GM23338 (cell line): ENCODE measurements at places on chromosomes 6 and 20. TPM values are rescaled to one million over a fixed set of nuclear protein-coding genes. Genes with fewer than 3 reads are reported as not detected.

BMP5 gene
- 0.06 and 0.14 TPM in 2 replicates for polyA plus RNA-seq

DNA sequence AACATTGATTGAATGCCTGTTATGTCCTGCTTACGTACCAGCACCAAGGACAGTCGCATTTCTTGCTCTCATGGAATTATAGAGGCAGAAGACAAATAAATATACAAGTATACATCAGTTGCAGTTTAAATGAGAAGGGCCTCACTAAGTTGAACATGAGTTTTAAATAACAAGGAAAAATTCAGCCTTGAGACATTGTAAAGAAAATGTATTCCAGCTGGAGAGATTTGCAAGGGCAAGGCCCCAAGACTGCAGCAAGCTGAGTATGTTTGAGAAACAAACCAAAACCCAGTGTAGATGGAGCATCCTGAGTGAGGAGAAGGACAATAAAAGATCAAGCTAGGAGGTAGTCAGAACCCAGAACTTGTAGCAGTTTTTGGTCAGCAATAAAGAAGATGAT lies 123.2 kb upstream of the BMP5 start:
- DNase-seq, result no peak

MCHR2 gene
- polyA plus RNA-seq, result not detected in 2 replicates

ELOVL2 gene
- 1.2 TPM in 2 replicates for polyA plus RNA-seq

CDS2 gene
- polyA plus RNA-seq, result 16.8 and 17.5 TPM in 2 replicates

- no peak for DNase-seq
These were observed 85.4 kb downstream of the CD40 start for GRCh38 chr20:46203510-46203837.

GRCh38 chr6:158409451-158409850 lies 97.2 kb downstream of the TULP4 start:
- no peak for DNase-seq

- DNase-seq, result no peak
These were observed 364.3 kb upstream of the PTCHD4 start for GRCh38 chr6:48475275-48475674.

GRCh38 chr6:25165177-25165576 lies 114.0 kb upstream of the CARMIL1 start:
- no peak for DNase-seq

DNA sequence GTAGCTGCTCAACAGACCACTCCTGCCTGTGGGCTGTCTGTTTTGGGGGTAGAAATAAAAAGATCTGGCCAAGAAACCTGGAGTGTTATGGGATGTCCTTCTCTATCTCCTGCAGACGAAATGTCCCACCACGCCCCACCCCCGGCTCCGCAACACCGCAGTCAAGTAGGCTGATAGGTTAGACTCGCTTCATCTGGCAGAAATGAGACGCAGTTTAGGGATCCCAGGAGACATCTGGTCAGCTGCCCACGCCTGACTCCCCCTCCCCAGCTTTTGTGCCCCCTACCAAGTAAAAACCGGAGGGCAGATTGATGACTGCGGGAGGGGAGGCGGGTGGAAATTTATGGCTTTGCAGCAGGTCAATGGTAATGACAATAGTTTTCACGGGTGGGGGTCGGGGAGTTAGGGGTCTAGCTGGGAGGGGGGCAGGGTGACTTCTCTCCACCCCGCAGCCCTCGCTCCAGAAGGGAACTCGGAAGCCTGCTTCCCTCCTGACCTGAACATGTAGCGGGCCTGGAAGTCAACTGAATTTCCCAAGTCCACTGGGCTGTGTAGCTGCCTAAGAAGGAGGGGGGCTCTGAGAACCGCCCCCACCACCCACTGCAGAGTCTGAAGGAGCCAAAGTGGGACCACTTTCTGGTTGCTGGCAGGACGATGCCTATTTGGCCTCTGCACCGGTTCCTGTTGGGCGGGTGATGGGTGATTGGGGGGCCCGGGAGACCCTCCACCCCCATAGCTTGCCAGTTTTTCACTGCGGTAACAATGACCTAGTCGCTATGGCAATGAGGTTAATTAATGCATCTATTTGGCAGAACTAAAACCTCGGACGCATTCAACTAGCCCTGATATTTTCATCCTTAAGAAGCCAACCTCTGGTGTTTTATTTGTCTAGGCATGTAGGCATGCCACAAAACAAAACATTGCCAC lies 25.7 kb downstream of the PMEPA1 start:
- no peak for DNase-seq

LINC00237 gene
- polyA plus RNA-seq, result 2.0 and 2.6 TPM in 2 replicates

MAFB gene
- polyA plus RNA-seq, result 2.3 and 2.5 TPM in 2 replicates

GRCh38 chr6:23456396-23456795 lies 669.6 kb upstream of the NRSN1 start:
- no peak for DNase-seq

DNA sequence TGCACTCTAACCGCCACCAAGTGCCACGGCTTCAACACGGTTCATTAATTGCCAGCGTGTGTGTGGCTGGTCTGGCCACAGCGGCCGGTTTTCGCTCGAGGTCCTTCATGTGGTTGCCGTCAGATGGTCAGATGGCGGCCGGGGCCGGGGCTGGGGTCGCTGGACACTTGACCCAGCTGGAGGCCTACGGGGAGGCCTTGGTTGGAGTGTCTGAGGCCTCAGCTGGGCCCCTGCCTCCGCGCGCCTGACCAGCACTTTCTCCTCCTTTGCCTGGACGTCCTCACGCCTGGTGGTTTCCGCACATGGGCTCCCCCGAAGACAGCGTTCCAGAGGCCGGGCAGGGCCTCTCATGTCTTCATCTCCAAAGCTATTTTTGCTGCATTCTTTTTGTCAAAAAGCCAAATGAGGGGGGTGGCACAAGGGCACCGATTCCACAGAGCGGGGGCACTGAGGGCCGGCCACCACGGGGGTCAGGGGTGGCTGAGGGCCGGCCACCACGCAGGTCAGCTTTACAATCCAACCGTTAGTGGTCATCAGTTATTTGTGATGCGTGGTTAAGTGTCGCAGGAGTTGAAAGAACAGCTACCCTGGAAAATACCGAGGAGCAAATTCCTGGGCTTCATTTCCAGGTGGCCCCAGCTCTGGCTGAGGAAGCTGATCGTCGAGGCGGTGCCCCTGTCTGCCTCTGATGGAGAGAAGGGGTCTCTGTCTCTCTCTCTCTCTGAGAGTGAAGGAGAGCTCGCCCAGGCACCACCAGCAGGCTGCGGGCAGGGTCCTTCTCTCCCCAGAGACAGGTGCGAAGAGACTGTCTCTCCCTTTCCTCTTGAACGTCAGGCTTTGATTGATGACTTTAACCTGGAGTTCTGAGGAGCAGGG lies 50.5 kb upstream of the FRMD1 start:
- DNase-seq, result no peak

DNA sequence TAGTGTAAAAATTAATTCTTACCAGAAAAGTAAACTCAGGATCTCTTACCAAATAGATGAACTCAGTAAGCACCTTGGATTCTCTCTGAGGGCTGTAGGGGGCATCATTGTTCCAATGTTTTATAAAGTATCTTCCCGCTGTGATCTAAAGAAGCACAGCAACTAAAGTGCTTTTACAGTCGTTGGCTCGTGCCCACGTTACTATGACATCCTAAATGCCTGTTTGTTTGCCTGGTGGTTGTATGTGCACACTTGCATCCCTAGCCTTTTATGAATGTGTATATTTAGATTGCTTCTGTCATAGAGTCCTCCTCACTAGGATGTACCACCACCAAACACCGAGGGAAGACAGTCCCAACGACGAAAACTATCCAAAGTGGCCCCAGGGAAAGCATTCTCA lies 34.5 kb downstream of the SLX4IP start:
- peak; percentile 88 for DNase-seq

SLC22A16 gene
- polyA plus RNA-seq, result 0.24 and 0.37 TPM in 2 replicates

RSPH3 gene
- polyA plus RNA-seq, result 2.8 and 3.9 TPM in 2 replicates

RAMACL gene
- polyA plus RNA-seq, result 0.61 and 0.68 TPM in 2 replicates

- no peak for DNase-seq
These were observed 155.3 kb downstream of the ZMYND8 start for GRCh38 chr20:47201074-47201730.

- peak; percentile 48 for DNase-seq
These were observed 157.5 kb downstream of the BMP7 start for GRCh38 chr20:57108742-57109570.

- no peak for DNase-seq
These were observed 8.0 kb downstream of the PNISR start for GRCh38 chr6:99416892-99417767.

- no peak for DNase-seq
These were observed 34.5 kb downstream of the TPD52L1 start for GRCh38 chr6:125188037-125188436.

DNA sequence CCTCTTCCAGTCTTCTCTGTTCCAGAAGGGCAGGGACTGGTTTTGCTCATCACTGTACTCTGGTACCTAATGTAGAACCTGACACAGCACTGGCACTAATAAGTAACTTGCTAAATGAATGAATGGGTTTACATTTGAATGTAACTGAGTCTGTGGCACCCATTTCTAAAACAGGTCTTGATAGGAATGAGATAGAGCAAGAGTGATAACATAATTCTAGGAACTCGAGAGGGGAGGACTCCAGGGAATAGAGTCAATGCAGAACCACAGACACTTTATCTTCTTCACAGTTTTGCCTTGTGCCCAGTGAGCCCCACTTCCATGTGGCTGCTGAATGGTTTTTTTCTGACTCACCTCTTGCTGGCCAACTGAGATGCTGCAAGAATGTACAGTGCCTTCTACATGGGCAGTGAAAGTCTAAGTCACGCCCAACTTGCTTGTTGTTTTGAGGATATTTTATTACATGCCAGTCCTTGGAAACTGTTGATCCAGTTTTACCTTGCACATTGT lies 61.1 kb downstream of the TBC1D7 start:
- DNase-seq, result no peak

GRCh38 chr20:35699957-35700624 lies 886 bp downstream of the ROMO1 start:
- no peak for DNase-seq
